Regular cardiac myocyte (primary cell): ENCODE measurements at places on chromosomes 1 and 21. TPM values are rescaled to one million over a fixed set of nuclear protein-coding genes. Genes with fewer than 3 reads are reported as not detected.

OR2L3 gene
- not detected in 2 replicates for total RNA-seq

RGS13 gene
- not detected in 2 replicates for total RNA-seq

OR10T2 gene
- total RNA-seq = not detected in 2 replicates

MAB21L3 gene
- under 0.01 and 0.28 TPM in 2 replicates for total RNA-seq

SIPA1L2 gene
- 2.7 and 5.1 TPM in 2 replicates for total RNA-seq

LCE6A gene
- not detected in 2 replicates for total RNA-seq

NBPF10 gene
- 2.5 and 3.1 TPM in 2 replicates for total RNA-seq

SFN gene
- total RNA-seq = 0.56 and 2.7 TPM in 2 replicates

TMEM269 gene
- total RNA-seq = under 0.01 TPM in 1 of 2 replicates, not detected in the other

ZFP69B gene
- 2.8 and 4.2 TPM in 2 replicates for total RNA-seq

SH2D2A gene
- 0.28 and 1.2 TPM in 2 replicates for total RNA-seq

OR6N1 gene
- not detected in 2 replicates for total RNA-seq

RIPK4 gene
- 0.38 and 1.7 TPM in 2 replicates for total RNA-seq

TAF12 gene
- total RNA-seq = 43.7 and 56.9 TPM in 2 replicates

COL16A1 gene
- 14.2 and 97.5 TPM in 2 replicates for total RNA-seq

AMIGO1 gene
- 0.58 and 1.7 TPM in 2 replicates for total RNA-seq

TRAF3IP3 gene
- total RNA-seq = not detected in 2 replicates

HES4 gene
- total RNA-seq = 4.2 and 7.6 TPM in 2 replicates

NR0B2 gene
- total RNA-seq = not detected in 2 replicates

OLFML3 gene
- total RNA-seq = 7.5 and 26.2 TPM in 2 replicates

LRRC53 gene
- not detected in 2 replicates for total RNA-seq

CCNL2 gene
- total RNA-seq = 63.8 and 140 TPM in 2 replicates

GPR52 gene
- total RNA-seq = 0.28 and 0.38 TPM in 2 replicates

PRAMEF18 gene
- total RNA-seq = not detected in 2 replicates
